ENCODE measurements at places on chromosomes 4 and X.

DNA sequence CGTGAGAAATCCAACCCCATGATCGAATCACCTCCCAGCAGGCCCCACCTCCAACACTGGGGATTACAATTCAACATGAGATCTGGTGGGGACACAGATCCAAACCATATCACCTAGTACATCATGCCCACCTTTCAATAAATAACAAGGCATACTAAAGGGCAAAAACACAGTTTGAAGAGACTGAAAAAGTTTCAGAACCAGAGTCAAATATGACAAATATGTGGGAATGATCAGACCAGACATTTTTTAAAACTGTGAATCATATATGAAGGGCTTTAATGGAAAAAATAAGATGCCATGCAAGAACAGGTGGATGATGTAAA, 167.3 kb downstream of the CAMK2D start:
- DNase-seq: no peak

GRCh38 chr4:4387531-4388310, 819 bp downstream of the NSG1 start:
- no peak for DNase-seq

- DNase-seq: no peak
These were observed 310.2 kb downstream of the FAT4 start for GRCh38 chr4:125624951-125625350.

DNA sequence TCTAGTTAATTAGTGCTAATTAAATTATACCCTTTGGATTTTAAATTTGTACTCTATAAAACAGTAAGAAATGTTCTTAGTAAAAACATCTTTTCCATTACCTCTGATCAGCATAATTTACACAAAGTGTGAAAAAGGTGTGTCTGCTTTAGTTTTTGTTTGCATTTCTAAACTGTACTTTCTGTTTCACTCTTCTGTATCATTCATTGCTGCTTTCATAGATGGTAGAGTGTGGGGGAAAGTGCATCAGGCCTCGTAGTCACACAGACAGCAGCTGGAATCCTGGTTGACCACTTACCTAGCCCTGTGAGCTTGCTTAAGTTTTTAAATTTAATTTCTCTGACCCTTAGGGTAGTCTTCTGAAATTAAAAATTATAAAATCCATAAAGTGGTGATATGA, 275.4 kb upstream of the PITX2 start:
- DNase-seq: no peak

- no peak for DNase-seq
These were observed 63.6 kb downstream of the AR start for GRCh38 chrX:67607466-67607865.

DNA sequence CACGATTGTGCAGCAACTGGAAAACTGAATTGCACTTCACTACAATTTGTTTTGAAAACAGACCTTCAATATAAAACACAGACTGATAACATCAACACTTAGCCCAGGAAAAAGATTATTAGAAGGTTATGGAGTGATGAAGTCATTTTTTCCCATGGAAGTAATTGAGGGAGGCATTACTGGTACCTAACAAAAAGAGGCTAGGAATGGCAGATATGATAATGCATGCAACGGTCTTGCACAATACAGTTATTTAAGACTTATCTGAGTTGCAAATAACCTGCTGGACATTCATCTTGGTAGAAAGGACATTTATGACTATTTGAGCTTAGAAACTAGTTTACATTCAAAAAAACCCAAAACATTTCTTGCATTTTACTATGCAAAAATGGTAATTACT, 1031.9 kb downstream of the FAT4 start:
- DNase-seq: no peak

DNA sequence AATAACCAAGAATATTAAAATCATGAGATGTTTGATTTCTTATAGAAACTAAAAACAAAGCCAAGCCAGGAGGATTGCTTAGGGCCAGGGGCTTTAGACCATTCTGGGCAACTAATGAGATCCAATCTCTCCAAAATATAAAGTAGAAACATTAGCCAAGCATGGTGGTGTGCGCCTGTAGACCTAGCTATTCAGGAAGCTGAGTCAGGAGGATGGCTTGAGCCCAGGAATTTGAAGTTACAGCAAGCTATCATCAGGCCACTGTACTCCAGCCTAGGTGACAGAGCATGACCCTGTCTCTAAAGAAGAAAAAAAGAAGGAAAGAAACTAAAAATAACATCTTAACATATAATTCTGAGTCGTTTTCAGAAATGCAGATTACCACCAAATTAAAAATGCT, 96.7 kb downstream of the NAF1 start:
- DNase-seq: no peak

GRCh38 chr4:48649505-48649904, 130.6 kb downstream of the FRYL start:
- no peak for DNase-seq

DNA sequence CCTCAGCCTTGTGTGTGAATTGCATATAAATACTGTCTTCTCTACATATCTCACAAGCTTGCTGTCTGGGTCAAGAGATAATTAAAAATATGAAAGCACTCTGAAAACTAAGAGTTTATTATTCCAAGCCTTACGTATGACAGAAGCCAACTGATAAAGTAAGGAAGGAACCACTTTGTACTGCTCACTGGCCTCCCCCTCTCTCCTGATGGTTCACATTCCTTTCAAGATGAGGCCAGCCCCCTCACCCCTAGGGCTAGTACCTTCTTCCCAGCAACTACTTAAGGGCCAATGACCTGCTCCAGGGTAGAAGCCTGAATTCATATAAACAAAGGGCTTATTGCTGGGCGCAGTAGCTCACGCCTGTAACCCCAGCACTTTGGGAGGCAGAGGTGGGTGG, 5.4 kb upstream of the SOWAHD start:
- DNase-seq: no peak

DNA sequence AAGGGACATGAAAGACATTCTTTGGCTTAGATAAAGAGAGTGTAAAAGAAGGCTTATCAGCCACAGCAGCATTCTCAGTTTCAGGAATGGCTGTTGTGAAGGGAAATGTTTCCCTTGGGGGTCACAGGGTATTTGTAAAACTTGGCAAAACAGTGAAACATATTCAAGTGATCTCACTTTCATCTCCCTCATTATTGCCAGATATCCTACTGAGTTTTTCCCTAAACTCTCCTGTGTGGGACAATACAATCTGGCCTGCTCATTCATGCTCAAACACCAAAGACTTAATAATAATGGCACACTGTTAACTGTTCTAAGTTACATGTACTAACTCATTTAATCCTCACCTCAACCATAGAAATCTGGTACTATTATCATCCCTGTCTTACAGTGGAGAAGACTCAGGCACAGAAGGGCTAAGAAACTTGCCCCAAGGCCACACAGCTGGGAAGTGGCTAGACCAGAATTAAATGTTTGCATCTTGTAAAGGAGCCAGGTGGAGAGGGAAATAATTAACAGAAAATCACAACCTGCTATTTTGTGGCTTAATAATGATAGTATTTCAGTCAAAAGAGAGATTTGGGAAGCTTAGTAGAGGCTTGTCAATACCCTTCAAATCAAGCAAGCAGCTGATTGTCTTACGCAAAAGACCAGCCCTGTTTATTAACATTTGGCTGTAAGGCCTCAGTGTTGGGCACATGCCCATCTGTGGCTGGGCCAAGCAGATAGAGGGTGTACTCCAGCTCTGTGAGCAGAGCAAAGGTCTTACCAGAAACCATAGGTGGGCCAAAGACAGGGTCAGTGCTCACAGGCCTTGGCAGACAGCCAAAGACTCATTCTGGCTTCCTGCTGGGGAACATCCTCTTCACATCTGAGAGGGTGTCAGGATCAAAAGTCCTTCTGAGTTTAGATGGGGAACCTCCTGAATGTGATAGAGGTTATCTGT, 17.3 kb downstream of the SMPX start:
- no peak for DNase-seq

DNA sequence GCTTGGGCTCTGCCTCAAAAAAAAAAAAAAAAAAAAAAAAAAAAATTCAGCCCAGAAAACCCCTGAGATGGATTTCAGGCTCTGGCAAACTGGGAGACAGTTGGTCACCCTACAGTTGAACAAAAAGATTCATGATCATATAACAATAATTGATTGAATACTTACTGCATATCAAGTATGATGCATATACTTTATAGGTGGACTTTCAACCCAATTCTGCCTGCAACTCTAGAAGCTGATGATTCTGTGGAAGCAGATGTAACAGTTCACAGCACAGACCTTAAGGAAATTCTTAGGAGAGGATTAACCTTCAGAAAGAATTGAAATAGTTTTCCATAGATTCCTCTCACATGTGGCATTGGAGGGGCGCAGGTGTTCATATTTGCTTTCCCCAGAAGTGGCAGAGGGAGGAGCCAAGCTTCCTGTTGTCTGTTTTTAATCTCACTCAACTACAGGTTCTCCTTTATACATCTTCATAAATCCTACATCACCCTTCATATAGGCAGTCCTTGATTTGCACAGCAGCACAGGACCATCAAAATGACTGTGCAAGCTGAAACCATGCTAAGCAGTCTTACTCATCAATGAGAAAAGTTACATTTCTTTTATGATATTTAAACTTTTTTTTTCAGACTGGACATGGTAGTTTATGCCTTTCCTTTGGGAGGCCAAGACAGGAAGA, 149.4 kb upstream of the KLF3 start:
- DNase-seq: no peak

DNA sequence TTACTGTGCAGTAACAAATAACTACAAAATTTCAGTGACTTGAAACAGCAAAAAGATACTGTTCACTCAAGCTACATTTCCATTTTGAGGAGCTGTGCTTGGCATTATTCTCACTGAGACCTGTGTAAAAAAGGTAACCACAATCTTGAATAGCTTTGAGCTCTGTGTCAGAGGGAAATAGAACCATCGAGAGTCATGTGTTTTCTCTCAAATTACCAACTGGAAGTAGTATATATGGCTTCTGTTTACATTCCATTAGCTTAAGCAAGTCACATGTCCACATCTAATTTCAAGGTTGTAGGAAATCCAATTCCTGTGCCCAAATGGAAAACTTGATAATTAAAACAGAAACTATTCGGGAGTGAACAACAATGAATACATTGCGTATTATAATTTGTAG, 82.9 kb upstream of the BANK1 start:
- DNase-seq: no peak

- DNase-seq: no peak
These were observed 6.5 kb upstream of the TMEM184C start for GRCh38 chr4:147610686-147611085.

DNA sequence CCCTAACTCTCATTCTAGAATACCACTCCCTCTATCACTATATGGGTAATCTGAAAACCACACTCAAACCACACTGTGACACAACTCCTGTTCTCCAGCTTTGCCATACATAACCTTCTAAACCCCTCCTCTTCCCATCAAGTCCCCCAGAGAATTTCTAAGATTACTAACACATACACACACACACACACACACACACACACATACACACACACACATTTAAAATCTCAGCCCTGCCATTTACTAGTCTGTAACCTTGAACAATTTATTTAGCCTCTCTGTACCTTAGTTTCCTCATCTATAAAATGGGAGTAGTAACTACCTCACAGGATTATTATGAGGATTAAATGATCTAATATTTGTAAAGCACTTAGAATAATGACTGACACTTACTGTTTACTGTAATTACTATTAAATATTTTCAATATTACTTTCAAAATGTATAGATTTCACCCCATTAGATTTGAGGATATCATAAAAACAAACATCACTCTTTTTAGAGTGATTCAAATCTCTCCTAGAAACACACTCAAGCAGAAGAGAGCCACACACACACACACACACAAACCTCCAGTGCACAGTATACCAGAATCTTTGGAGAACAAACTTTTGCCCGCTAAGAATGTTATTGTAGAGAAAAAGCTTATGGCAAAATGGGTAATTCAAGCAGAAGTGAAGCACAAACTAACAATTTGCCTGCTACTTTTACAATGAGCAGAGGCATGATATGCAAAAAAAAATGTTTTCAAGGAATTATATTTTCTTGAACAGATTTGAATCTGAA, 3.8 kb downstream of the ANKRD50 start:
- DNase-seq: no peak

- no peak for DNase-seq
These were observed 37.2 kb downstream of the MAP9 start for GRCh38 chr4:155339588-155339987.

GRCh38 chrX:64975491-64975890, 759 bp downstream of the ZC4H2 start:
- DNase-seq: no peak

DNA sequence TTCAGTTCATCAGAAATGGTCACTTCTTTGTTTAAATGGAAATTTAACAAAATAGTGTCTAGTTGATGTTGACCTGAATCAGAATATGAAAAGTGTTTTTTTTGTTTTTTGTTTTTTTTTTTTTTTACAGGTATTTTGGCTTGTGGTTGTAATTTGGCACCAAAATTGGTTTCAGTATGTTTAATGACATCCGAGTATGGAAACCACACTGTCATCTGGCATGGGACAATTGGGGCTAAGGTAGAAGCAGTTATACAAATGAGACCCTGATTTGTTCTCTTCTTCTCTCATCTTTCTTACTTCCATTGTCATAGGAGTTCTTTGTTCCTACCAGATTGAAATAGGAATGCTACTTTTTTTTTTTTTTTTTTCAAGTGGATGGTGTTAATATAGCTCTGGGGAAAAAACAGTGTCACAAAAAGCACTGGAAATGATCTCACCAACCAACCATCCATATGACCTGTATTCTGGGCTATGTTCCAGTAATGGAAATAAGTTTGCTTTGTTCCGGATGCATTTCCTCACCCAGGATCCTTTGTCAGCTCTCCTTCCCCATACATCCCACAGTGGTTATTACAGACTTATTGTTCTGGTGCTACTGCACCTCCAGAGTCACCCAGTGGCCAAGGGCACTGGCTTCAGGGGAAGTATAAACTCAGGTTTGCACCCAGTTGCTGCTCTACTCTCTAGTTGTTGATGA, 95.8 kb downstream of the ATXN3L start:
- no peak for DNase-seq

DNA sequence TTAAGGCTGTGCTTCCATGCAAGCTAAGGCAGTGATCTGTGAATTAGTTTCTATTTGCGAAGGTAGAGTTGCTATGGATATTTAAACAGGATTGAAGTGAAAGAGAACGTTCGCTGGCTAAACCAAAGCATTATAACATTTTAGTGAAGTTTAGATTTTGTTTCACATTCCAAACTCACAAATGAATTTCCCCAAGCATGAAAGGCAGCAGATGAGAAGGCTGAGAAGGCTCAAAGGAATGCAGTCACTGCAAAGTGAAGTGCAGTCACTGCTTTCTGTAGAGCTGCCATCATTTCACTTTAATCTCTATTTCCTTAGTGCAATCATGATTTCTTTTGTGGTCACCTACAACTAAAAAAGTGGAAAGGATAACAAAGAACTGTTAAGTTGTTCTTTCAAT, 334.7 kb upstream of the NR3C2 start:
- no peak for DNase-seq

DNA sequence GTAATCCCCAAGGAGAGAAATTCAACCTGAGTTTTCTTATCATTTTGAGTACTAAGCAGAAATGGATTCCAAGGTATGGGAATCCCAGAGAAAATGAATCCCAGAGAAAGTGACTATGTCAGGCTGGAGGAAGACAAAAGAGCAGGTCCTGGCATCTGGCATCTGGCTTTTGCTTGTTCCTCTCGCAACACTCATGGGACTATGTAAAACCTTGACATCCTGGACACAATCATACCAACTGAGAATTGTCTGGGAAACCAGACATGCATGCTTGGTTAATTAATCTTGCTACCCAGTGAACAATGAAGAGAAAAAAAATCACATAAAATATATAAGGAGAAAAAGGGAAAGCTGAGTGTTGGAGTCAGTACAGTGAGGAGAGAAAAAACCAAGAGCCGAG, 12.9 kb downstream of the DCAF8L1 start:
- DNase-seq: no peak
